Neural progenitor cell (in vitro differentiated cells): ENCODE measurements at places on chromosomes 5 and 9. TPM values are rescaled to one million over a fixed set of nuclear protein-coding genes. Genes with fewer than 3 reads are reported as not detected.

DNA sequence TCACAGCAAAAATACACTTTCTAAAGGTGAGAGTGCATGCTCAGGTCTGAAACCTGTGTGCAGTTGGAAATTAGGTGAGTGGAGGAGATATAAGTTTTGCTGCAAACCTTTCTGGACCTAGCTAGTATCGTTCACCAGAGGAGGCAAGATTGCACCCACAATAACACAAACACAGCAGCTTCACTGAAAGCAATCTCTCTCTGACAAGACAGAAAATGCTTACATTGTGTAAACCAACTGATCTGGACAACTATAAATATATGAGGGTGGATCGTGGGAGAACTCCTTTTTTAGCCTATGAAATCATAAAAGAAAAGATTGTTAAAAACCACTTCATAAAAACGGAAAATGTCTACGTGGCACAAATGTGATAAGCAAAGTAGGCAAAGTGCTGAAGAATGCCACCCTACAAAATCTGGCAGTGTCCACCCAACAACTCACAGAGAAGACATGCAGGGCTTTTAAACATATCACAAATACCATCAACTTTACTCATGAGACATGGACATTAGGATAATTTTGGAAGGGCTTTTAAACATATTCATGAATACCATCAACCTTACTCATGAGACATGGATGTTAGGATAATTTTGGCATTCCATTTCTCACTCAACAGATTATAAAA is 134.3 kb downstream of the CDH18 start:
- H3K4me1 ChIP-seq: no peaks in the 10 kb centered on the region
- no peaks in the 10 kb centered on the region for H3K27me3 ChIP-seq

- no peak overlapping the region for H3K27ac ChIP-seq
- no peaks in the 10 kb centered on the region for H3K36me3 ChIP-seq
- H3K4me3 ChIP-seq: no peak overlapping the region
Measured at GRCh38 chr5:38369692-38370091, 111.3 kb downstream of the EGFLAM start.

- H3K27ac ChIP-seq: no peak overlapping the region
- DNase-seq: no peak
- H3K4me3 ChIP-seq: no peak overlapping the region
- H3K36me3 ChIP-seq: no peaks in the 10 kb centered on the region
Measured at GRCh38 chr9:129995409-129996160, 47.4 kb downstream of the FNBP1 start.

DNA sequence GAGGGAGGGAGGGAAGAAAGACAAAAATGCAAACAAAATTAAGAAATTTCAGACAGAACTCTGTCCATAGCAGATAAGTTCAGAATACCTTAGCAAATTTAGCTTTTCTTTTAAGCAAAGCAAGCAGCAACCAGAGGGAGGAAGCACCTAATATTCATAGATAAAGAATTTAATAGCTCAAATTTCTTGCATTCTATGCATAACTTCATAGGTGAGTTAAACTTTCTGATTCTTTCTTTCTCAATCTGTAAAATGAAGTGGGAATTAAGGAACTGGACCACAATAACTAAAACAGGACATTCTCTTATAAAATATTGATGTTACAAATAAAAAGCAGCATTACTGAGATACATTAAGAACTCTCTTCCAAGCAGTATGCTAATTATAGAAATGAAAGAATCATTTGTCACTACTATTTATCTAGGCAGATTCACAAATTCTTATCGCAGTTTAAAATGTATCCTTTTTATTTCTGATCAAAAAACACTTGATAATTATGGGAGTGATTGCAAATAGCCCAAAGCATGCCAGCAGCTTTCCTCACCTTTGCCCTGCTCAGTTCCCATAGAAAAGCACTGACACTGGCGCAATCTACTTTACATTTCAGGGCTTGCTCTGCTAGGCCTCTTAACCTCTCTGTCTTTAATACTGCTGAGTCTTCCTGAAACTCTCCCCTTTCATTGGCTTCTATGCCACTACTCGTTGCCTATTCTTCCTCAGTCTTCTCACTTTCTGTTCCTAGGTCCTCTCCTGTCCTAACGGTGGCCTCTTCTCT is 341.8 kb downstream of the PIK3R1 start:
- H3K4me3 ChIP-seq: no peak overlapping the region
- H3K4me1 ChIP-seq: no peaks in the 10 kb centered on the region
- no peak for DNase-seq
- no peaks in the 10 kb centered on the region for H3K36me3 ChIP-seq

- peaks cover 7% of the 10 kb centered on the region for H3K4me1 ChIP-seq
- no peak for DNase-seq
- H3K36me3 ChIP-seq: no peaks in the 10 kb centered on the region
- H3K27me3 ChIP-seq: no peaks in the 10 kb centered on the region
Measured at GRCh38 chr9:99445371-99445891, 223.3 kb downstream of the SEC61B start.

GRCh38 chr5:12861886-12862654 is 957.8 kb upstream of the CTNND2 start:
- H3K27ac ChIP-seq: no peak overlapping the region
- H3K27me3 ChIP-seq: no peaks in the 10 kb centered on the region
- no peak overlapping the region for H3K4me3 ChIP-seq
- H3K4me1 ChIP-seq: peaks cover under 1% of the 10 kb centered on the region
- DNase-seq: peak; percentile 40

DNA sequence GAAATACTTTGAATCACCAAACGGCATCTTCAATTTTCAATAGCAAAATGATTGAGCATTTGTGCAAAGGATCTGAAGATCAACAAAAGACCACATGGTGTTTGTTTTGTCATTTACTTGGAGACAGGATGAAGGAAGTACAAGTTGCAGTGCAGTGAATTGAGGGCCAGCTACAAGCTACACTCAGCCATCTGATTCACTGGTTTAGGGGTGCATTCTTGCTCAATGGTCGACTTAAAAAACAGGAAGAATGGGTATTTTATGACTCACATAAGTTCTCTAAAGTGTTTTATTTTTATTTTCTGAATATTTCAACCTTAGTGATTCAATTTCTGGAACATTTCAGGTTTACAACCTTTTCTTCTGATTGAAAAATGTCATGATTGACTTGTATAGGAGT is 412.1 kb upstream of the ADAMTSL1 start:
- no peaks in the 10 kb centered on the region for H3K27me3 ChIP-seq
- peaks cover 3% of the 10 kb centered on the region for H3K4me1 ChIP-seq
- no peak for DNase-seq
- no peak overlapping the region for H3K27ac ChIP-seq
- no peak overlapping the region for H3K4me3 ChIP-seq

- DNase-seq: no peak
- H3K4me3 ChIP-seq: no peak overlapping the region
- H3K27me3 ChIP-seq: no peaks in the 10 kb centered on the region
- peaks cover 63% of the 10 kb centered on the region for H3K36me3 ChIP-seq
- H3K4me1 ChIP-seq: no peaks in the 10 kb centered on the region
Measured at GRCh38 chr5:126812199-126812570, 35.2 kb downstream of the LMNB1 start.

DNA sequence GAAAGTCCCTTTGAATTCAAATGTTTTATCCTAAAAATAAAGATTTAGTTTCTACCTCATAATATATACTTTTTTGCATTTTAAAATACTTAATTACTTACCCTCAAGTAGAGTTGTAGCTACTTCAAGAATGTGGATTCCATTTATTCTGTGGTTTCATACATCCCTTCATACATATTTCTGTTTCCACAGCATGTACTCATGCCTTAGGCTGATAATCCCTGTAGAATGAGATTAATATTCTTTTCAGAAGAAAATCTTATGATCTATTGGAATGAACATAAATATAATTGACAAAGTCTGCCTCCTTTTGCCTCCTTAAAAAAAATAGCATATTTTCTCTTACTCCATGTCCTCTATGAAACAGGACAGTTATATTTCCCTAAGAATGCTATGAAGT is 465.7 kb downstream of the DTWD2 start:
- H3K27ac ChIP-seq: no peak overlapping the region
- H3K4me3 ChIP-seq: no peak overlapping the region
- H3K36me3 ChIP-seq: no peaks in the 10 kb centered on the region

DNA sequence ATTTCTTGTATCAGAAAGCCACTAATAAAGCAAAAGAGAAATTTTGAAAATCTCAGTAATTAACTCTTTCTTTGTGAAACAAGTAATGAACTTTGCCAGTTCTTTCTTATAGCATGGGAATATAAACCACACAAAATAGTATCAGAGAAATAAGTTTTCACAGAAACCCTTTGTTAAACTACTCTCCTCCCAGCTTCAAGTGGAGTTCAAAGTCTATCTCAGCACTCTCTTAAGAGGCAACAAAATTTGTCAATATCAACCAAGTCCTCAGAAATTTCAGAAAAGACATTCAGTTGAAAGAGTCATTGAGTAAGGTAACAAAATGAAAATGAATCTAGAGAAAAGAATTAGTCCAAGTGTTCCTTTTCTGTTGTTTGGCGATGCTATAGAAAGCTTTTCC is 89.3 kb downstream of the NTRK2 start:
- H3K4me1 ChIP-seq: no peaks in the 10 kb centered on the region
- no peaks in the 10 kb centered on the region for H3K27me3 ChIP-seq
- H3K27ac ChIP-seq: no peak overlapping the region
- no peak for DNase-seq

DNA sequence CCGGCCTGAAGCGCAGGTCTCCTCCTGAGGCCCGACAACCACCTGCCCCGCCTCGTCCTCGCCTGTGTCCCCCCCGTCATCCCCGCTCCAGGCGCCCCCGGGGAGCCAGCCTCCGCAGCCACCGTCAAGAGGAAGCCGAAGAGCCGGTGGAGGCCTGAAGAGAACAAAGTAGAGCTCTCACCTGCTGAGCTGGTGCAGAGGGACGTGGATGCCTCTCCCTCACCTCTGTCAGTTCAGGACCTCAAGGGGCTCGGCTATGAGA is 169.9 kb downstream of the HINT1 start:
- no peaks in the 10 kb centered on the region for H3K27me3 ChIP-seq
- H3K36me3 ChIP-seq: no peaks in the 10 kb centered on the region
- H3K4me1 ChIP-seq: peaks cover 6% of the 10 kb centered on the region
- no peak overlapping the region for H3K4me3 ChIP-seq
- no peak overlapping the region for H3K27ac ChIP-seq

DNA sequence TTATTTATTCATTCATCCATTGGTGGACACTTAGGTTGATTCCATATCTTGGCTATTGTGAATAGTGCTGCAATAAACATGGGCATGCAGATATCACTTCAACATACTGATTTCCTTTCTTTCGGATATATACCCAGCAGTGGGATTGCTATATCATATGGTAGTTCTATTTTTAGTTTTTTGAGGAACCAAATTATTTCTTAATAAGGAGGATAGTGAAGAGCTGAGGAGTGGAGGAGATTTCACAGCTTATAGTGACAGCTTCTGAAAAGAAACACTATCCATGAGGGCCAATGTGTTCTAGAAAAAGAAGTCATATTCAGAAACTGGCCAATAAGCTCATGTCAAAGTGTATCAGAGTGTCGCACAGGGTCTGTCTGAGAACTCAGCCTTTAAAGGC is 183.3 kb downstream of the SEC61B start:
- H3K27ac ChIP-seq: no peak overlapping the region
- H3K36me3 ChIP-seq: no peaks in the 10 kb centered on the region
- H3K27me3 ChIP-seq: no peaks in the 10 kb centered on the region

- H3K27ac ChIP-seq: no peak overlapping the region
- no peak for DNase-seq
- no peaks in the 10 kb centered on the region for H3K27me3 ChIP-seq
- no peaks in the 10 kb centered on the region for H3K36me3 ChIP-seq
- H3K4me3 ChIP-seq: no peak overlapping the region
- H3K4me1 ChIP-seq: peaks cover 5% of the 10 kb centered on the region
Measured at GRCh38 chr5:108220834-108221233, 161.1 kb downstream of the FBXL17 start.

DNA sequence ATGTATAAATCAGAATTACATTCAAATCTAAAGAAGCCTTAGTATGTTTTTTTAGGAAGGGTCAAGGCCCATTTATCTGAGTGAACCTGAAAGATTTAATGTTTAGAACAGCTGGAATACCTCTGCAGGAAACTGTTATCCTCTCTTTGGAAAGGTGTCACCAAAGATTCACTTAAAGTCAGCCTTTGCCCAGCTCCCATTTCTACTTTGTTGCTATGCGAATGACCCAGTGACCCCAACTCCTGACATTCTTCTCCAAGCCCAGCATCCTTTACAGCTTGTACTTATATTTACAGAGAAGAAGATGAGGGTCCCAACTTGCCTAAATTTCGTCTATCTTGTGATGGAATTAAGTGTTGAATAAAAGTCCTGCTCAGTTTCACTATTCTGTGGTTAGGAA is 1198.6 kb downstream of the CDH12 start:
- H3K4me1 ChIP-seq: no peaks in the 10 kb centered on the region
- H3K27me3 ChIP-seq: no peaks in the 10 kb centered on the region
- H3K4me3 ChIP-seq: no peak overlapping the region
- H3K36me3 ChIP-seq: no peaks in the 10 kb centered on the region
- H3K27ac ChIP-seq: no peak overlapping the region

DNA sequence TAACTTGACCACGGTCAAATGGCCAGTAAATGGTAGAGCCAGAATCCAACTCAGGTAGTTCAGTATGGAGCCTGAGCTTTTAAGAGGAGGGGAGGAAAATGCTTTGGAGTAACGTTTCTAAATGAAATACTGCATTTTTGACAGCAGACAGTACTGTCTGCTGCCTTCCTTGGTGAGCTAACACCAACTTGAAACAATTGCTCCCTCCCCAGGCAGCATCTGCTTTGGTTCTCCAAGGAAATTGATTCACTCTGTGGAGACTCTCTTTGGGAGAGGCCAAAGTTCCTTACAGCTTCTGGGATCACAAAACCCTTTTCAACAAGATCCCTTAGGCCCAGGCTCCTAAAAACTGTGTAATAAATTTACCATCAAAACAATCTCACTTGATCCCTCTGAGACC is 75.2 kb upstream of the SSBP2 start:
- H3K4me1 ChIP-seq: peaks cover 5% of the 10 kb centered on the region
- H3K27me3 ChIP-seq: no peaks in the 10 kb centered on the region
- no peaks in the 10 kb centered on the region for H3K36me3 ChIP-seq
- DNase-seq: no peak
- no peak overlapping the region for H3K4me3 ChIP-seq

Gene LECT2
- not detected in 2 replicates for total RNA-seq

Gene ANKHD1
- total RNA-seq: 83.4 and 110 TPM in 2 replicates

Gene PDZD2
- total RNA-seq: 1.1 and 1.4 TPM in 2 replicates

Gene NRARP
- total RNA-seq: 20.7 and 25.2 TPM in 2 replicates

Gene STPG3
- not detected in 2 replicates for total RNA-seq

Gene TNFSF15
- not detected in 2 replicates for total RNA-seq

Gene HRH2
- 0.19 TPM in 1 of 2 replicates, not detected in the other for total RNA-seq

Gene FCN2
- total RNA-seq: not detected in 2 replicates

Gene ARHGEF28
- 0.11 and 0.28 TPM in 2 replicates for total RNA-seq

Gene ECM2
- total RNA-seq: not detected in 2 replicates

Gene NOTCH1
- 11.7 and 32.4 TPM in 2 replicates for total RNA-seq
